T-helper 17 cell (primary cell): ENCODE measurements at places on chromosomes 6 and 20. TPM values are rescaled to one million over a fixed set of nuclear protein-coding genes. Genes with fewer than 3 reads are reported as not detected.

Gene MOCS1
- total RNA-seq: 0.37 TPM

DNA sequence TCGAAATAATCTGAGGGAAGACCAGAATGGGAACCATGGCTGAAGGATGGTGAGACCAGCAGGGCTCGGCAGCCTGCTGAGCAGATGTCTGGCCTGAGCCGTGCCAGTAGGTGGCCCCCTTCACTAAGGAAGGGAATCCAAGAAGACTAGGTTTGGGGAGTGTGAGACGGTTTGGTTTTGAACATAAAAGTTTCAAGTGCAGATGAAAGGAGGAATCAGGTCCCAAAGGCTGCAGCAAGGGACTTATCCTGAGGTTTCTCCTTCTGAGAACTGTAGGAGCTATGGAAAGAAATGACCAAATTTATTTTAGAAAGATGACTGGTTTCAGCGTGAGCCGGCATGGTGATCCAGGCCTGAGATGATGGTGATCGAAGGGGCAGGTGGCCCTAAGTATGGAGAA is 4.6 kb upstream of the OSER1 start:
- DNase-seq: peak; percentile 50

Gene EPB41L1
- total RNA-seq: 0.40 TPM

DNA sequence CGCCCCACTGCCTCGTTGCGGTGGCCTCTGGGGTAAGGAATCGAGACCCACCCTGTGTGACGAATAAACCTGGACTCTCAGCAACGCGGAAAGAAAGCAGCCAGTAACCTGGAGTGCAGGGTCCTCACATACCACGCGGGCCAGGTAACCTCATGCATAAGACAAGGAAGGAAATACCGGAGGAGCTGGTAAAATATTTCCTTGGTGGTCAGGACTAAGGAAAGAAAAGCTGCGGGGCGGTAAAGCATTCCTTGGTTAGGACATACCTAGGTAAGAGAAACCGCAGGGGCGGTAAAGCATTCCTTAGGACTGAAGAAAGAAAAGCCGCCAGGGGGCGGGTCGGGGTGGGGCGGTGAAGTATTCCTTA is 80.7 kb downstream of the SYTL3 start:
- DNase-seq: no peak

- DNase-seq: no peak
Observed at GRCh38 chr6:95846652-95847051, 169.1 kb upstream of the FUT9 start.

Gene HLA-DQA1
- 18.2 TPM for total RNA-seq

Gene GSTA2
- total RNA-seq: not detected

DNA sequence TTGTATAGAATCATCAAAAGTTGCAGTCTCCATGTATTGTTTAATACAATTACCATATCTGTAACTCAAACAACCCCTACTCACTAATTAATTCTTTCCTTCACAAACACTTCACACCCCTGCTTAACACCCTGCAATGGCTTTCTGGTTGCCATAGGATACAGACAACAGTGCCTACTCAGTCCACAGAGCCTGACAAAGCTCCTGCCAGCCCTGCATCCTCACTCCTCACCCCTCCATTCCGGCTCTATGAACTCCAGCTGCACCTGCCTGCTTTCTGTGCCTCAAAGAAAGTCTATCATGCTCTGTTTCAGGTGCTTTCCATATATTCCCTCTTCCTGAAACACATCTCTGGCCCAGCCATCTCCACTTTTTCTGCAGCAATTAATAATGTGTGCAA is 253.4 kb downstream of the HACE1 start:
- no peak for DNase-seq

DNA sequence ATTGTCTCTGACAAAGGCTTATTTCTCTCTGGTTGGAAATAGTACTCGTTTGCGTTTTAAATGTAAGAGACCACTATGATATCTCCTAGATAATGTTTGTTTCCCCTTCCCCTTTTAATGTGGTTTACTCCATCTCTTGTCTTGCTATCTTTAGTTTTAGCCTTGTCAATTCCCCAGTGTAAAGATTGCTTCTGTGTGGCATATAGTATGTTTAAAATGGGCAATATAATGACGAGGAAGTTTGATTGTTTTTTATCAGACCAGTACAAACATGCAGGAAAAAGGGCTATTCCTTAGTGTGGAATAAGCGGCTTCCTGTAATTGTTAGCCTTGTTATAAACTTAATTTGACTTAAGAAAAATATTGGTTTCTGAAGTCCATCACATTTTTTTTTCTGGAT is 3.1 kb downstream of the QKI start:
- DNase-seq: no peak

DNA sequence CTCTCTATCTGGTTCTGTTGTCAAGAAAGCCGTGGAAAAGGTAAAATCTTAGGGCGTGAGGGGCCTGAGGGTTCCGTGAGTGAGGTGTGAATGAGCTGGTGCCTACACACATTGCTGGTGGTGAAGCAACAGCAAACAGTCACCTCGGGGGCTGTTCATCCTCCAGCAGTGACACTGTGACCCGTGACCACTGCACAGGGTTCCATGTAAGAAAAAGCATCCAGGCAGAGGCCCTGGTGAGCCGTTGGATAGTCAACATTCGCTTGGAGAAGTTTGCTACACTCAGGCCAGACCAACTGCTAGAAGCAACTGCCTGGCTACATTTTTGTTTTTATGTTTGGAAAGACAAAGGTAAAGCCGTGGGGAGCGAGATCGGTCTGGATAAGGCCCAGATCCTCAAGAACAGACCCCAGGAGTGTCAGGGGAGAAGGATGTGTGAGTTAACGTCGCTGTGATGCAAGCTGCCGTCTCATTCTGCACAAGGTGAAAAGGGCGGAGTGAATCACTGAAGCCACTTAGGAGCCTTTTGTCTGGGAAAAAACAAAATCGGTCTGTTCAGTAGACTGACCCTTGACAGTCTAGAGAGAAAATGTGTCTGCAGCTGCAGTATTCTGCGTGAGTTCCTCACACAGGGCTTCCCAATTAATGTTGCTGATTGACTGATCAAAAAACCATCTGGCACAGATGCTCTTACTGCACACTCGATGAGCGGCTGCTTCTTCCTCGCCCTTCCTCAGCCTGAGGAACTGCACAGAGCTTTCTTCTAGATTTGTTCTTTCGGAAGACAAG is 404.0 kb downstream of the SMOC2 start:
- DNase-seq: no peak

DNA sequence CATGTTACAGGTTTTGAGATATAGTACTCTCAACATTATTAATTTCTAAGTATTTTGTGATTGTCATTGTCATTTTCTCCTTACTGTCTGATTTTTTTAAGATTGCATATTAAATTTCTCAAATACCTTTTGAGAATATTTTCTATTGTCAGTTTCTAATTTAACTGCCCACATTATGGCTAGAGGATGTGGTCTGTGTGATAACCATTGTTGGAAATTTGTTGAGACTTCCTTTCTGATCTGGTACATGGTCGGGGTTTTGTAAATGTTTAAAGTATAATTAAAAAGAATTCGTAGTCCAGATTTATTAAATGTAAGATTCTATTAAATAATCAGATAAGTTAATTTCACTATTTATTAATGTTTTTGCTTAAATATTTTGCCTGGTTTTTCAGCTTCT is 60.1 kb downstream of the SLX4IP start:
- no peak for DNase-seq

GRCh38 chr6:33992191-33992590 is 153.7 kb downstream of the GRM4 start:
- DNase-seq: no peak

DNA sequence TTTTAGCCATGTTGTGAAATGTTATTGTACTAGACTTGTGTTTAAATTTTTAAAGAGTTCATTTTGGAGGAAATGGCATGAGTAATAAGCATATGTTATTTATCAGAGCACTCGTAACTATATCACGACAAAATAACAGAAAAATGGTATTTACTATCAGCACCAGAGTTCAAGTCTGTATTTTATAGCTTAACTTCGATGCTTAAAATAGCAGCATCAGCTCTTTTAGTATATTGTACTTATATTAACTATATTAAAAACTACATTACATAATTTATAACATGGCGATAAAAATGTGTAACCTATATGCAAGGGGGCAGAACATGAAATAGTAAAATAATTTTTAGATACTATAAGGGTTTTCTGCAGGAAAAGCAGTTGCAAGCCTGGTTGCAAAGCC is 52.9 kb downstream of the ABRACL start:
- no peak for DNase-seq

GRCh38 chr20:48447456-48447855 is 380.3 kb downstream of the PREX1 start:
- no peak for DNase-seq

DNA sequence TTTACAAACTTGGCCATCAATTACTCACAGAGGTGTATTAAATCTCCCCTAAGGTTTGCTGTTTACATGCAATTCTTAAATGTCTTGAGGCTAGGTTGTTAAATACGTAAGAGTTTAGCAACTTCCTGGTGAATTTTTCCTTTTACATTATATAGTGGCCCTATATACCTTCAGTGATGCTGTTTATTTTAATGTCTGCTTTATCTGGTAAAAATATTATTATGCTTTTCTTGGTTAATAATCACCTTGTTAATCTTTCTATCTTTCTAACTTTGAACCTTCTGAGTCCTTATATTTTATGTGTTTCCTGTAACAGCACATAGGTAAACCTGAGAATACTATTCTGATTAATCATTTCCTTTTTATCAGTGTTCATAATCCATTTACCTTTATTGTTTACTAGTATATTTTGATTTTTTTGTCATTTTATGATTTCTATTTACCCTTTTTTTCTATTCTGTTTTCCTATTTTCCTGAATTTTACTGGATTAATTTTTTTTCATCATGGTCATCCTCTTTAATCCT is 57.9 kb downstream of the TP53INP2 start:
- DNase-seq: no peak

DNA sequence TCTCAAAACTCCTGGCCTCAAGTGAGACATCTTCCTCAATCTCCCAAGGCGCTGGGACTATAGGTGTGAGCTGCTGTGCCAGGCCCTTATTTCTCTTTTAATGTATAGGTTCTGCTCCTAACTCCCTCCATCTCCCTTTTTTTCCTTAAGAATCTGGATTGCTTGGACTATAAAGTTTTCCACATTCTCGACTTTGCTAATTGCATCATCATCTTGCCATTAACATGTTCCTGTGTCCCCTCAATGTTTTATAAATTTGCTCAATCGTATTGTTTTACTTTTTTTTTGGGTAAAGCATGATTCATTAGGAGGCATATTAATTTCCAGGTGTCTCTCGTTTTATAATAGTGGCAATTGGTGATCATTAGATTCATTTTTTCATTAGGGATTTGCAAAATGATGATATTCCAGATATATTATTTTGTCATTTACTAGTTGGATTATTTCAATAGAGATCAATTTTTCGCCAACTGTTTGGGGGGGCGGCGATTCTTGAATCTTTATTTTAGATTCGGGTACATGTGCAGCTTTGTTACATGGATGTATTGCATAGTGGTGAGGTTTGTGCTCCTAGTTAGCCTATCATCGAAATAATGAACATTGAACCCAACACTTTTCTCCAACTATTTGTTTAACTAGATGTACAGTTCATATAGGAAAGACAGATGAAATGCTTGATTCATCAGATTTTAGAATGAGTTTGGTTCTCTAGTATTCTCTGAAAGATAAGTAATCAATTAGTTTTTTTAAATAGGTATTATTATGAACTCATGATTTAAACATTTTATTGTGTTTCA is 68.7 kb downstream of the CBFA2T2 start:
- DNase-seq: no peak

DNA sequence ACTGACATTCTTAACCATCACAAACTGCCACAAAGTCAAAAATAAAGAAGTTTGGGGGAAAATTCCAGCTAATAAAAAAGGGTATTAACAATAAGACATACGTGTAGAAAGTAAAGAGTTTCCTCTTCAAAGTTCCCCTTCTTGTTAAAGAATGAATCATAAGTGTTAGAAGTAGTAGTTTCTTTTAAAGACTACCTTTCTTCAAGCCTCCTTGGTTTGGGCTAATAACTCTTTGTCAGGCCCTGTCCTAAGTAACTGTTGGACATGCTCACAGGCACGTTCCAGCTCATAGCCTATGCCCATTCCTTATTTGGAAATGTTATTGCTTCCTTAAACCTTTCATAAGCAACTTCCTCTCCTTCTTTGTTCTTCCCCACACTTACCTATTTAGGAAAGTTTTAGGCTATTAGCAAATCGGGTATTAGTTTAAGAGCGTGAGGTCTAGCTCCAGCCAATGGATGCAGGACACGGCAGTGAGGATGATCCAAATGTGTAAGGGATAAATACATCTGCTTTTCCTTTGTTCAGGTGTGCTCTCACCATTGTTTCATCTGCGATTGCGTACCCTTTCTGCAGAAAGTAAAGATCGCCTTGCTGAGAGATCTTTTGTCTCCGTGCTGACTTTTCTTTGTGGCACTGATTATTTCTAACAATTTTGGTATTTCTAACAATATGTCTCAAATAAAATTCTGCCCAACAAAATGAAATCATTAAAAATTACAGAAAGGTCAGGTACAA is 64.9 kb downstream of the CHD6 start:
- DNase-seq: no peak

Gene DNAH8
- 0.05 TPM for total RNA-seq

- DNase-seq: no peak
Observed at GRCh38 chr20:4956200-4956810, 45.0 kb downstream of the SLC23A2 start.

Gene PEX6
- total RNA-seq: 15.5 TPM

DNA sequence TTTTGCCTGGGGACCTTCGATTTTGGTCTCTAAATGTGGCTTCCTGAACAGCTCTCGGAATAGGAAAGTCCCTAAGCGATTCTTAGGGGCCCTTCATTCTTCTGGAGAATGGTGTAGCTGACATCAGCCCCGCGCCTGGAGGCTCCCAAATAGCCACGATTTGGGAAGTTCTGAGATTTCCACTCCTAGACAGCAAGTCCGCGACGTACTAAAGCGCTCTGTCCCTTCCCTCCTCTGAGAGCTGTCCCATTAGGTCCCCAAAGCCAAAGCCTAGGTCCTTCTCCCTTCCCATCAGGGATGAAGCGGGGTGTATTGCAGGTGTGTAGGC is 756 bp downstream of the MOXD1 start:
- no peak for DNase-seq

DNA sequence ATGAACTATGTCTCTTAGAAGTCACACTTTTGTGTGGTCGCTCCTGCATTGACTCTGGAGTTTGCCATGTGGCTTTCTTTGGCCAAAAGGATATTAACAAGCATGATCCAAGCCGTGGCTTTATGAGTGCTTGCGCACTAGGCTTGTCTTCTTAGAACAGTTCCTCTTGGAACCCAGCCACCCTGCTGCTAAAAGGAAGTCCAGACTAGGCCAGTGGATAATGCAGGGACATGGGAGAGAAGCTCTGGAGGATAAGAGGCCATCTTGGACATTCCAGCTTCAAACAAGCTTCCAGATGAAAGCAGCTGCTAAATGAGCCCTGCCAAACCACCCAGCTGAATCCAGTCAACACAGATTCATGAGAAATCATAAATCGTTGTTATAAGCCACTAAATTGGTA is 346.4 kb downstream of the CDC5L start:
- DNase-seq: no peak

DNA sequence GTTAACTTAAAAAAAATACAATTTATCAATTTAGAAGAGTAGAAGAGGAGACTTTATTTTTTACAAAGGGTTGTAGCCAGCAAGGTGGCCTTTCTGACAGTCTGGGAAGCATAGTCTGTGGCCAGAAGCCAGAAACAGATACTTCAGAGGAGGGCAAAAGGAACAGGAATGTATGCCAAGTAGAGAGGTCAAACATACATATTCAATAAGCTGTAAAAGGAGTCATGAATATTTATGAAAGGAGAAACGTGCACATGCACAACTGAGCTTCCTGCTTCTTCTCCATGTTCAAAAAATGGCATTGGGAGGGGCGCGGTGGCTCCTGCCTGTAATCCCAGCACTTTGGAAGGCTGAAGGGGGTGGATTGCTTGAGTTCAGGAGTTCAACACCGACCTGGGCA is 43.9 kb upstream of the FAM184A start:
- DNase-seq: no peak

- no peak for DNase-seq
Observed at GRCh38 chr6:121354764-121355163, 20.5 kb upstream of the TBC1D32 start.
